ENCODE measurements at places on chromosomes 1 and 21. TPM values are rescaled to one million over a fixed set of nuclear protein-coding genes. Genes with fewer than 3 reads are reported as not detected.

Gene KCNA3
- 0.15 TPM for polyA plus RNA-seq

Gene PAQR6
- 4.0 TPM for polyA plus RNA-seq

Gene EDARADD
- 0.32 TPM for polyA plus RNA-seq

Gene EFNA1
- polyA plus RNA-seq: 20.6 TPM

Gene NHLH2
- polyA plus RNA-seq: not detected

Gene RGS18
- 0.95 TPM for polyA plus RNA-seq

Gene FOXD3
- polyA plus RNA-seq: 6.5 TPM
